Activated CD4-positive, alpha-beta T cell treated with anti-CD3 and anti-CD28 coated beads, Interleukin-2, amount 50 U/mL, for 1 hour (primary cell): ENCODE measurements at places on chromosomes 5 and 9.

DNA sequence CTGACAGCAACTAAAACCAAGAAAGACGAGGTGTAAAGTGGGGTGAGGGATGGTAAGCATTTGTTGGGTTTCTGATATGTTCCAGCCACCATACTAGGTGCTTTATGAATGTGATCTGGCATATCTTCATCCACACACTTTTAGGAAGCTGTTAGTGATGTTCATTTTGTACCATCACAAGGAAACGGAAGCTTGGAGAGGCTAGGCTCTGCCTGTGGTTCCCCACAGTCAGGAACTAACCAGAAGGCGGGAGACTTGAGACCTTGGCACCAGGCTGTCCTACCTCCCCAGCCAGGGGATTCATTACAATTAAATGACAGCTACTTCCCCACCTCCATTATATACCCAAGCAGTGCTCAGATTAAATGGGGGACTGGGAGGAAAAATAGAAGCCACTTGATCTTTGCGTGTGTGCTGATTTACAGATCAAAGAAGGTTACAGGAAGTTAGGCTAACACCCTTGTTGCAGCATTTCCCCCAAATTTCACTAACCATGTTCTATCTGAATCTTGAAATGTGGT is 43.0 kb downstream of the SFXN1 start:
- DNase-seq = no peak

GRCh38 chr5:179863449-179864085 is 5.0 kb upstream of the MRNIP start:
- no peak for DNase-seq

GRCh38 chr9:75855509-75855908 is 35.0 kb upstream of the PCSK5 start:
- DNase-seq = no peak

- DNase-seq = no peak
These were observed 594.6 kb upstream of the BRINP1 start for GRCh38 chr9:119963798-119964372.

DNA sequence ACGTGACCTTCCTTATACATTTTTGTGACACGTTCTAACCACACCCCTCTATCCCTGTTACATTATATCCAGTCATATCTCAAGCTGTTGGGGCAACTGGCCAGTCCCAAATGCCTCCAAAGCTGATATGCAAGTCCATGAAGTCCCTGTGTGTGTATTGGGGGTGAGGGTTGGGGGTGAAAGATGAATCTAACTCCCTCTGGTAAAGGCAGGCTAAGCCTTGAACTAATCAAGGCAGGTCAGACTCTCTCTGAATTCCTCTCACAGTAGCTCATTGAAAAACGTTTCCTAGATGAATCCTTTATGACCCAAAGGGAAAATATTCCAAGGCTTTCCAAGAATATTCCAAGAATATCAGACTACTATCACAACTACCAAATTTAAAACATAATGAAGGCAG is 174.4 kb downstream of the MUSK start:
- no peak for DNase-seq

DNA sequence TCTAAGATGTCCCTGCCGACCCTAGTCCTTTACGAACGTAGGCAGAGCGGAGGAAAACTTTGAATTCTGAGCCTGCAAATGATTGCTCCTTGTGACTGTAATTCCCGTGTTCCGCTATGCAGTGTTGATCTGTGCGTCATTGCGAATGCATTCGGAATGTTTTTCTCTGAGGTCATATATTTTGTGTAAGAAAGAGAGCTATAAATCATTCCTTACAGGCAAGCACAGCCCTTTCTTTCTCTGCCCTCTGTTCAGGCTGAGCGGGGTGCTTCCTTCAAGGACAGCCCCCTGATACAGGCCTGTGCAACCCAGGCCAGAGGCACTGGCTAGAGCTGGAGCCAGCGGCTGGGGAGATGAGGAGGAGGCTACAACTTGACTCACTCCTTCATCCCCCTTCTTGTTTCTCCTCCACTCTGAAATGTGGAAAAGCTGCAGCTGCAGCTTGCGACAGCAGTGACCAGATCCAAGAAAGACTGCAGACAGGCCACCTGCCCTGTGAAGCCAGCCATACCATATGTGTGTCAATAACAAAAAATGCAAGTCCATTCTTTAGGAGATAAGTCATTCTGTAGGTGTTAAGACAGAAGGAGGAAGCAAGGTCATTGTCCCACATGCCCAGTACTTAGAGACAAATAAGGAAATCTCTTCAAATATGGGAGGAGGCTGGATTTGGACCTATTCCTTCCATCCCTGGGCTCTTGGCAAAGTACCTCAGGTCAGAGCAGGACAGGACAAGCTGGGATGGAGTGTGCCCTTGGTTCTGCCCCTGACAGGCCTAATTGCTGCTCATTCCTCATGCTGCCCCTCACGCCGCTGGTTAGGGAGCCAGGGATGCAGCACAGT is 345.7 kb upstream of the WWC1 start:
- no peak for DNase-seq

GRCh38 chr9:114682846-114683245 is 854 bp upstream of the TEX48 start:
- no peak for DNase-seq

DNA sequence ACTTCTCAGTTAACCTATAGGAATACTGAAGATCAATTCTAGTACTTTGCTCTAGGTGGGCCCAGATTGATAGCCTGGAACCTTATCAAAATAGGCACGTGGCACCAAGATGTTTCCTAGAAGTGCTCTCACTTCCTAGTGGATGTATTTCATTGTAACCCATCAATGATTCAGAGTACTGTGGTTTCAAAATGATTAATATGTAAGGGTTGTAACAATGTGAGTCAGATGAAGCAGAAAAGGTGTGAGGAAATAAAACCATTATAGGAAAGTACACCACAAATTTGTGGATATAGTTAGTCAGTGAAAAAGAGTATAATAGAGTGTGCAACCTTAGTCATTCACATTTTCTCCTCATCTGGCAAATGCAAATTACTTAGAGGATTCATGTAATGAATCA is 177.3 kb upstream of the FST start:
- DNase-seq = no peak

GRCh38 chr5:181200816-181201215 is 4.2 kb downstream of the TRIM7 start:
- no peak for DNase-seq

- no peak for DNase-seq
These were observed 158.9 kb downstream of the ADAMTSL1 start for GRCh38 chr9:18632632-18633403.

GRCh38 chr9:132946211-132946610 is 1.8 kb upstream of the TSC1 start:
- DNase-seq = no peak

GRCh38 chr9:86975036-86975435 is 27.7 kb upstream of the GAS1 start:
- no peak for DNase-seq

DNA sequence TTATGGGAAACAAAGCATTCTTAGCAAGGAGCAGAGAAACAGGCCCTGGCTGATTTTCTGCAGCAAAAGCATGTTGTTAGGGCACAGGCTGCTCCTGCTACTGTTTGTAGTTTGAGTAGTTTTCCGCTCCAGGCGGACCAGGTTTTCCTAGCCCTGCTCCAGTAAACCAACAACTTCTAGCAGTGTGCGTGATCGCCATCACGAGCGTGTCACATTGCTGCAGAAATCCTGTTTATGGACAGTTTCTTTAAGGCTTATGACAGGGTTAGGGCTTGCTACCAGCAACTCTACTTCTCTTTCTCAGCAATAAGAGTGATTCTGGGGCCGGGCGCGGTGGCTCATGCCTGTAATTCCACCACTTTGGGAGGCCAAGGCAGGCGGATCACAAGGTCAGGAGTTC is 803.9 kb upstream of the CDH10 start:
- no peak for DNase-seq

DNA sequence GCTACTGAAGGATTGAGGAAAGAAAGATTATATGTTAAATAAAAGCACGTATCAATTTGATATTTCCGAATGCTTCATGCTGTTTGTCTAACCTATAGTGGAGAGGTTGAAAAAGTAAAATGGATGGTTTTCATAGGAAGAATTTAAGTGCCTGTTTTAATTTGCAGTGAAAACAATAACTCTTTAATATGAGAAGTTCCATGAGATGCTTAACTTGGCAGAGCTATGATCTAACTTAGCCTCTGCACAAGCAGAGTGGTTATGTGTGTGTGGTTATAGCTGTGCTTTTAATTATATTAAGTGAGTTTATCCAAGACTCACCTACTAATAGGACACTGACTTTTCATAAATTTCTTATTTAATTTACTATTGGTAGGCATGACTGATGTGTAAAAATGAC is 57.4 kb downstream of the AOPEP start:
- DNase-seq = no peak

GRCh38 chr9:638152-638551 is 203.3 kb upstream of the DMRT1 start:
- no peak for DNase-seq

- no peak for DNase-seq
These were observed 125.5 kb downstream of the STARD4 start for GRCh38 chr5:111386832-111387162.

DNA sequence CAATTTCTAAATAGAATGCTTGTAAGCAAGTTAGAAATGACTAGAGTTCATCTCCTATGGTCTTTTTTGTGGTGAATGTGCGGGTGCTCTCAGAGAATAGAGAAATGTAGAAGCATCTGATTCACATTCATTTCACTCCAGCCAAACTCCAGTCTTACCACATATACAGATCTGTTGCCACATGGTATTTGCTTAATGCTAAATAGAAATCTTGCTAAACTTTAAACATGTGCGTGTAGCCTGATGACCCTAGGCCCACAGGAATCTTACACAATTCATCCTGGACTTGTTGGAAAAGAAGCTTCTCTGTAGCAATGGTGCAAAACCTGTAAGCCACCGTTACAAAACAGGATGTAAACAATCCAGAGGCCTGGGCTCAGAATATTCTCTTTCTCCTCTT is 135.2 kb downstream of the PCSK1 start:
- no peak for DNase-seq
